Ureter (tissue), 1 donor: ENCODE measurements at places on chromosomes 12 and 14.
A peak's percentile ranks its signal among the peaks of the same experiment; 100 is the strongest.

- DNase-seq: no peak
Observed at GRCh38 chr14:30006695-30007094, 79.0 kb upstream of the PRKD1 start.

DNA sequence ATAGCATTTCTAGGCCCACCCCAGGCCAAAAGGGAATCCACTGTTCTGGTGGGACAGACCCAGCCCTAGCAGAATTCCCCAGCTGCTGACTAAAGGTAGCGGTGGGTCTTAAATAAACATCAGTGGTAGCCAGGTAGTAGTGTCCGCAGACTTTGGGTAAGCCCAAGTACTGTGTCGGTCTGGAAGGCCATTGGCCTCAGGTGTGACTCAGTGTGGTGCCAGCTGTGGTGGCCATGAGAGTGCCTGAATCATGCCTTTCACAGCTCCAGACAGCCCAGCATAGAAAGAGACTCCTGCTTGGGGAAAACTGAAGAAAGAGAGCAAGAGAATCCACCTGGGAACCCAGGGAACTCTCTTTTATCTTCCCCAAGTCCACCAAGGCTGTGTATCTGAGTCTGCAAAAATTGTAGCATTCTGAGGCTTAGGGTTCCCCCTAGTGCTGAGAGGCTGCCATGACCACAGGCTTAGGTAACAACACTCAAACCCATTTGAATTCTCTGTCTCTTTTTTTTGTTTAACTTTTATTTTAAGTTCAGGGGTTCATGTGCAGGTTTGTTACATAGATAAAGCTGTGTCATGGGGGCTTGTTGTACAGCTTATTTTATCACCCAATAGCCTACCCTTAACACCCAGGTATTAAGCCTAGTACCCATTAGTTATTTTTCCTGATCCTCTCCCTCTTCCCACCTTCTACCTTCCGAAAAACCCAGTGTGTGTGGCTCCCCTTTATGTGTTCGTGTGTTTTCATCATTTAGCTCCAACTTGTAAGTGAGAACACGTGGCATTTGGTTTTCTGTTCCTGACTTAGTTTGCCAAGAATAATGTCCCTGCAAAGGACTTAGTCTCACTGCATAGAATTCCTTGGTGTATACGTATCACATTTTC is 16.7 kb upstream of the CD163L1 start:
- DNase-seq: peak; percentile 54

DNA sequence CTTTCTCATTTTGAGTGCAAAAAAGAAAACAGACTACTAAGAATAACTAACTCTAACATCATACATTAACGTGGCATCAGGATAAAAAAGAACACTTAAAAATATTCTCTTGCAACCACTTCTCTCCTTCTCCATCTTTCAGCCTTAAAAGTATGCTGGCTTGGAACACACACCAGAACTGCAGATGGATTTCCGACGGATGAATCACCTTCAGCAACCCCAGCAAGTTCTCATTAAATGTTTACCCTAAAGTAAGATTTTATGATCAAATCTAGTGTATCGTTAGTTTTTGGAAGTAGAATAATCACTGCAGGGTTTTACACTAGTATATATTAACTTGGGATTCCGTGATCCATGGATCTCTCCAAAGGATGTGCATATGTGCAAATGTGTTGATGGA is 1.2 kb downstream of the NEK9 start:
- no peak for DNase-seq

GRCh38 chr14:44657696-44658388 is 150.8 kb upstream of the FSCB start:
- DNase-seq: no peak

DNA sequence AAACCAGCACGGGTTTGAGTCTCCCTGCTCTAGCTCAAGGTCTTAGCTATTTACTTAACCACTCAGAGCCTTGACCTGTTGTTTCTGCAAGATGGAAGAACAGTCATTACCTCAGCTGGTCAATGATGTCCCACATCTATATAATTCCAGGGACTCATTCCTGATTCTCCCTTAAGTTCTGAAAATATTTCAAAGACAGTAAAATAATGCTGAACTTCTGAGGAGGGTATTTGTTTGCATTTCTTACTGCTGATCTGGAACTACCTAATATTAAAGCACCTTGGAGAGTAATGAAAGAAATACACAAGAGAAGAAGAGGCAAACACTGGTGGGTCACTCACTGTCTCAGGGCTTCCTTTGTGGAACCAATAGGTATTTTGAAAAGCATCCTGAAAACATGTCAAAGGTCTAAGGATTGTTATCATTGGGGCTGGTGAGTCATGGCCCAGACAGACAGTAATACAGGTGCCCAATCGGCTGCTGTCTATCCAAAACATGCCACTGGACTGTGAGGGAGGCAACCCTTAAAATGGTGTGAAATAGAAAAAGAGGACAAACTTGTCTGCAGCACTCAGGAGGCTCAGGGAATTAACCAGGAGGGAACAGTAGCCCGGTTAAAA is 88.7 kb upstream of the EGLN3 start:
- DNase-seq: no peak

- DNase-seq: no peak
Observed at GRCh38 chr12:106981788-106982187, 5.2 kb downstream of the MTERF2 start.

GRCh38 chr14:31787377-31787776 is 226.2 kb downstream of the NUBPL start:
- DNase-seq: no peak

DNA sequence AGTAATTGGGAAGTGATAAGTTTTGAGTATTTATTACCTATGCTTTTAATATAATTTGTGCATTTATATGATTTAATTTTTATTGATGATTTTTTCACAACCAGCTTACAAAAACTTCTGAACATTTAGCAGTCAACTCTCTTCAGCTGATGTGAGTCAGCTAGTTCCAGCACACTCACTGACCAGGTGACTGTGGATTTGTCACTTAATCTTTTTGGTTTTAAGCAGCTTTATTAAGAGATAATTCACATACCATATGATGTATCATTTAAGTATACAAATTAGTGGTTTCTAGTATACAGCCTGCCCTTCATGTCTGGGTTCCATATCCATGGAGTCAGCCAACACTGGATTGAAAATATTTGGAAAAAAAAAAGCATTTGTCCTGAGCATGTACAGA is 103.5 kb downstream of the SYNE2 start:
- DNase-seq: no peak

GRCh38 chr12:78229591-78230101 is 399.0 kb downstream of the NAV3 start:
- no peak for DNase-seq
